ENCODE measurements at places on chromosomes 4 and X. TPM values are rescaled to one million over a fixed set of nuclear protein-coding genes. Genes with fewer than 3 reads are reported as not detected.

The DCTD gene
- 139 TPM for total RNA-seq

The UGT2B17 gene
- total RNA-seq: not detected

The OPHN1 gene
- 12.5 TPM for total RNA-seq

The FGFR3 gene
- 1.4 TPM for total RNA-seq

The ARHGAP24 gene
- total RNA-seq: 7.8 TPM

The PLXNB3 gene
- 2.6 TPM for total RNA-seq

The SSX2B gene
- total RNA-seq: not detected

The CENPU gene
- total RNA-seq: 17.5 TPM

The CCNQ gene
- 42.2 TPM for total RNA-seq

The DGKK gene
- total RNA-seq: not detected

The ITIH6 gene
- total RNA-seq: not detected

The MPC1L gene
- total RNA-seq: not detected

The MAGEC3 gene
- not detected for total RNA-seq

The MAGEH1 gene
- total RNA-seq: 19.7 TPM

The CWH43 gene
- 13.7 TPM for total RNA-seq

The ARL9 gene
- total RNA-seq: 0.69 TPM

The EDA gene
- 0.87 TPM for total RNA-seq

The POU4F2 gene
- total RNA-seq: not detected

The MAGED4B gene
- total RNA-seq: 55.3 TPM

The NSG1 gene
- total RNA-seq: 0.69 TPM

The RBMXL3 gene
- not detected for total RNA-seq

The S100G gene
- not detected for total RNA-seq

The ACOX3 gene
- 41.5 TPM for total RNA-seq

The ALAS2 gene
- not detected for total RNA-seq

The PLAC8 gene
- total RNA-seq: 0.35 TPM

The RAI2 gene
- total RNA-seq: not detected

The FAAH2 gene
- total RNA-seq: 12.0 TPM

The PABPC5 gene
- 2.2 TPM for total RNA-seq

The NOX1 gene
- total RNA-seq: not detected

The ARHGAP36 gene
- total RNA-seq: 0.15 TPM

The F8A2 gene
- 1.4 TPM for total RNA-seq

The TMEM156 gene
- total RNA-seq: not detected

The AFM gene
- total RNA-seq: not detected

The AADAT gene
- 5.9 TPM for total RNA-seq

The CLDN34 gene
- total RNA-seq: not detected

The PDE5A gene
- total RNA-seq: 7.6 TPM

The CLDN2 gene
- total RNA-seq: 1.9 TPM

The TLR8 gene
- total RNA-seq: not detected

The NLRP2B gene
- not detected for total RNA-seq

The RENBP gene
- total RNA-seq: 3.6 TPM

The TGIF2LX gene
- not detected for total RNA-seq

The ADH7 gene
- total RNA-seq: not detected

The NAT8L gene
- total RNA-seq: 0.17 TPM

The CORIN gene
- not detected for total RNA-seq

The TMEM144 gene
- 8.5 TPM for total RNA-seq

The HGFAC gene
- total RNA-seq: 0.25 TPM

The EPGN gene
- 5.3 TPM for total RNA-seq

The HSFX3 gene
- total RNA-seq: not detected

The GIMD1 gene
- total RNA-seq: not detected

The KCNE5 gene
- total RNA-seq: not detected

The GPAT3 gene
- total RNA-seq: 18.9 TPM

The GPR82 gene
- total RNA-seq: not detected

The SHISA3 gene
- total RNA-seq: 0.17 TPM

The CTAG2 gene
- total RNA-seq: not detected
